ENCODE measurements at places on chromosomes 16 and 17.
A peak's percentile ranks its signal among the peaks of the same experiment; 100 is the strongest.

DNA sequence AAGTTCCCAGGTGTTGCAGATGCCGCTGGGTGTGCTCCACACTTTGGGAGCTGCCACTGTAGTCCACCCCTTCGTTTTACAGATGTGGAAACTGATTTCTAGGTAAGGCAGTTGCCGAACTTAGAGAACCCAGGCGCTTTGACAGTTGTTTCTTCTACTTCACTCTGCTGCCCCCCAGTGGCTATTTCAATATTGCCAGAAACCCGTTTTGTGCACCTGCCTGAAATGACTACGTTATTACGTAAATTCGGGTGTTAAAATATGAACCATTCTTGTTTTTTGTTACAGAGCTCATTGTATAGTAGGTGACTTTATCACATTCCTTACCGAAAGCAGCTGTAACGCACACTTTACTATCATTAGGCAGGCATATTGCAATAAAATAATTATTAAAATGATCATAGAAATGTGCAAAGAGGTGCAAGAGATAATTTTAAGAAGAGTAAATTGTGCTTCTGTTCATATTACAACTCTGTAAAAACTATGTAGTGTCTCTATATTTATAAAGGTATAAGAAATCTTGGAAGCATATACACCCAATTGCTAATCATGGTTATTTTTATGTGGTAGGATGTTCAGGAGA, 44.9 kb downstream of the OTOA start:
- peak; percentile 86 for DNase-seq

DNA sequence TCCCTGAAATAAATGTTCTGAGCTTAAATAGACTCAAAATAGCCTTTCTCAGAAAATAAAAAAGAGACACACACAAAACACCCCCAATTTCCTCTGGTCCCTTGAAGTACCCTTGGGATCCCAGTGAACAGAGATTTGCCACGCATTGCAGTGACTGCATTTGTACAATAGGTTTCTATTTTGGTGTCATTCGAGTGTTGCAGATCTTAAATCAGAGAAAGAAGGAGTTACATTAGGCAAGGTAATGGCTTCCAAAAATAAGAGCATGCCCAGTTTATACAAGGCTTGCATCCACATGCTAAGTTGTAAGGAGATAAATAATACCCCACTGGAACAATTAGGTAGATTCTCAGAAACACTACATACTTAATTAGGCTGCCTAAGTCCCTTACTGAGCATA, 2.2 kb downstream of the TOX3 start:
- no peak for DNase-seq

GRCh38 chr17:17837380-17837821, 615 bp upstream of the SREBF1 start:
- DNase-seq: no peak

DNA sequence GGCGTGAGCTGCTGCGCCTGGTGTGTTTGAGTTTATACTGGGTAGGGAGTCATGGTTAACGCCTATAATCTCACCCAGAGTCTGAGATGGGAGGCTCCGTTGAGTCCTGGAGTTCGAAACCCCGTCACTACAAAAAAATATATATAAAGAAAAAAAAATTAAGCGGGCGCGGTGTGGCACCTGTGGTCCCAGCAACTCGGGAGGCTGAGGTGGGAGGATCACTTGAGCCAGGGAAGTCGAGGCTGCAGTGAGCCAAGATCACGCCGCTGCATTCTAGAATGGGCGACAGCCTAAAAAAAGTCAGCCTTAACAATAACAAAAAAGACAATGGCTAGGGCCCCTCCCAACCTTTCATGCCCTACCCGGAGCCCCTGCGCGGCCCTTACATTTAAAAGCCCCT, 17.2 kb upstream of the PRR14 start:
- DNase-seq: no peak

GRCh38 chr16:87135246-87136030, 181.8 kb downstream of the C16orf95 start:
- DNase-seq: no peak

- peak; percentile 23 for DNase-seq
These were observed 712 bp upstream of the SPECC1 start for GRCh38 chr17:20008242-20009051.

- no peak for DNase-seq
These were observed 133.3 kb downstream of the CA10 start for GRCh38 chr17:52025236-52025635.

- no peak for DNase-seq
These were observed 62.3 kb downstream of the NFATC3 start for GRCh38 chr16:68147444-68147843.

GRCh38 chr17:82116246-82116645, 18.2 kb upstream of the FASN start:
- no peak for DNase-seq

- DNase-seq: no peak
These were observed 83.5 kb downstream of the GP2 start for GRCh38 chr16:20243731-20244281.

DNA sequence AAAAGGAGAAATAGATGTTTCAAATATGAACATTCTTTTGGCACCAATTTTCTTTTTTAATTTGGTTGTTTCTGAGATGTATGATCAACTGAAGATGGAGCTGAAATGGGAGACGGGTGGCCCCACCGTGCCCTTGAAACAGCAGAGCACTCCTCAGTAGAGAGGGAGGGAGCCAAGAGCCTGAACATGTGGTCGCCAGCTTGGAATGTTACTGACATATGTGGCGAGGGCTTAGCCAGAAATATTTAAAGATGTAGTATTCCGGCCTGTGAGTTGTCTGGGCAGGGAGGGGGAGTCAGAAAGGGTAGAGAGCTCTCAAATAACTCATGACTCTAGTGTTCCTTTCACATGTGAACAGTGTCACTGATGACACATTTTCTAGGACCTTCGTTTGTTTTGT, 13.3 kb upstream of the MRC2 start:
- no peak for DNase-seq

DNA sequence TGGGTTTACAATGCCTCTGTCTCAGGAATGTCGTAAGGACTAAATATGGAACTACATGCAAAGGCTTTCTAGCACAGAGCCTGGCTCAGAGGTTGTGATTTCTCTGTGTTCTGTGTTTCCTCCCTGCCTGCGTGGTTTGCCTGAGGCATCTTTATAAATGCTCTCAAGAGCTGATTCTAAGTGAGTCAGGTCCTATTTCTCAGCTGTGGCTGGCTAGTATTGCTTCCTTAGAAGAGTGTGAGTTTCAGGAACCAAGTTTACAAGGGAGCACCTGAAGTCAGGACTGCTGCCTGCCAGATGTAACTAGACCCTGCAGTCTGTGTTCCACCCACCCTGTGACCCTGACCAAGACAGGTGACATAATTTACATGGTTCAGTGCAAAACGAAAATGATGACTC, 8.0 kb upstream of the CCL1 start:
- DNase-seq: no peak

DNA sequence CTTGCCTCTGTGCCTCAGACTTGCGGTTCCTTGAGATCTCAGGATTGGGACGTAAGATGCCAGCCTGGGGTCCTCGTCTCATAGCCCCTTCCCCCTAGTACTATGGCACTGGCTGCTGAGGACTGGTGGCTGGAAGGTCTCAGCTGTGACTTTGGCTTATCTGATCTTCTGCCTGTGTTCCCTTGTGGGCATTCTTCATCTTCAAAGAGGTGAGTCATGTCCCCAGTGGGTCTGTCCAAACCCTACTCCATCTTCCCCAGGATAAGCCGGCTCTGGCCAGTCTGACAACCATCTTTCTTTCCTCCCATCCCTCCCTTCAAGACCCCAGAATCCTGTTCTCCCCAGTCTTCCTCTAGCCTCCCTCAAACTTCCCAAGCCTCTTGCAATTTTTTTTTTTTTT, 3.6 kb downstream of the CD19 start:
- DNase-seq: no peak

GRCh38 chr17:45403906-45404490, 28.7 kb downstream of the ARHGAP27 start:
- DNase-seq: no peak

- no peak for DNase-seq
These were observed 950 bp downstream of the KLHDC4 start for GRCh38 chr16:87764600-87765472.

DNA sequence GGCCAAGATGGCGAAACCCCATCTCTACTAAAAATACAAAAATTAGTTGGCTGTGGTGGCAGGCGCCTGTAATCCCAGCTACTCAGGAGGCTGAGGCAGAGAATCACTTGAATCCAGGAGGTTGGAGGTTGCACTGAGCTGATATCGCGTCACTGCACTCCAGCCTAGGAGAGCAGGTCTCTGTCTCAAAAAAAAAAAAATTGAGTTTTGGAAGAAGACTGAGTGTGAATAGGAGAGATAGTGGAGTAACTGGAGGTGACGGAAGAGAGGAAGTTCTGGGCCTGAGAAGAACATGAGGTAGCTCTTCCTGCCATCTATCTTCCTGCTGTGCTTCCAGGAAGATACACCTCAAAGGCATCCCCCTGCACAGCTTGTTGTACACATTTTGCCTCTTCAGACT, 11.4 kb downstream of the HOXB1 start:
- no peak for DNase-seq
